ENCODE measurements at places on chromosomes 13 and 19.

GRCh38 chr13:62185631-62186255 is 770.1 kb upstream of the PCDH20 start:
- no peak for DNase-seq

DNA sequence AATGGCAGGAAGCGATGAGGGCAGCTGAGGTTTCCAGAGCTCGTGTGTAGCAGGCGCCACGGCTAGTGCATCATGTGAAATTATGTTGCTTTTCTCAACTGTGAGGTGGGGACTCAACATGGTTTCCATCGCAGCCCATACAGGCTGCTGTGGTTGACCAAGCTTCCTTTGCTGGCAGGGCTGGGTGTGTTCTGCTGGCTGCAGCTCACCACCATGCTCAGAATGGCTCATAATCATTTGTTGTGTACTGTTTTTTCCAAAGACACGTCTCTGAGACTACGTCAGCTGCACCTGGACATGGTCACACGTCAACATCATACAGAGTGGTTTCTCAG is 16.1 kb upstream of the RASA3 start:
- DNase-seq, result no peak

GRCh38 chr19:34288381-34288780 is 34.0 kb downstream of the GARRE1 start:
- peak; percentile 5 for DNase-seq

DNA sequence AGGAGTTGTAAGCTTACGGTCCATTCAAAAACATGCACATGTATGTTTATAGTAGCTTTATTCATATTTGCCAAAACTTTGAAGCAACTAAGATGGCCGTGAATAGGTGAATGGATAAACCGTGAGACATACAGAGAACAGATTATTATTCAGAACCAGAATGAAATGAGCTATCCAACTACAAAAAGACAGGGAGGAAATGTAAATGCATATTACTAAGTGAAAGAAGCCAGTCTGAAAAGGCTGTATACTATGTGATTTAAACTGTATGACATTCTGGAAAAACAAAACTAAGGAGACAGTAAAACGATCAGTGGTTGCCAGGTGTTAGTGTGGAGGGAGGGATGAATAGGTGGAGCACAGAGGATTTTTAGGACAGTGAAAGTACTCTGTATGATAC is 19.9 kb downstream of the NDFIP2 start:
- no peak for DNase-seq

DNA sequence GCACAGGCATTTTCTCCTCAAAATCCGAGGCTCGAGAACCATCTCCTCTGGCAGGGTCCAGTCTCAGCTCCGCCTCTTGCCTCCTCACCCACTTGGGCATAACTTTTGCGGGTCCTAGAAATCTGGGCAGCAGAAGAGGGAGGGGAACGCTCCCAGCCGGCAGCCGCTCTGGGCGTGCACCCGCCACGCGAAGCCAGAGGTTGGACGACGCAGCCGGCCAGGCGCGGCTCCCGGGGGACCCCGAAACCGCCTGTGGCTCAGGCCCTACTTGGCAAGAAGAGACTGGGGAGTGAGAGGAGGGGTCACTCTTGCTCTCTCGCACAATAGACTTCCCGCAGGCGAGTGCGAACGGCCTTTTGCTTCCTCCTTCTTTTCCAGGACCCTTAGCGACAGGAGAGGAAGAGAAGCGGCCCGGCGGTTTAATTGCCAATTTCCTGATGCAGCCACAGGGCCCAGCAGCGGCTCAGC is 6.0 kb upstream of the SOX1 start:
- DNase-seq, result no peak
